ENCODE measurements at places on chromosomes 5 and 9.

- no peak for DNase-seq
Measured at GRCh38 chr5:15737871-15738664, 238.1 kb downstream of the FBXL7 start.

DNA sequence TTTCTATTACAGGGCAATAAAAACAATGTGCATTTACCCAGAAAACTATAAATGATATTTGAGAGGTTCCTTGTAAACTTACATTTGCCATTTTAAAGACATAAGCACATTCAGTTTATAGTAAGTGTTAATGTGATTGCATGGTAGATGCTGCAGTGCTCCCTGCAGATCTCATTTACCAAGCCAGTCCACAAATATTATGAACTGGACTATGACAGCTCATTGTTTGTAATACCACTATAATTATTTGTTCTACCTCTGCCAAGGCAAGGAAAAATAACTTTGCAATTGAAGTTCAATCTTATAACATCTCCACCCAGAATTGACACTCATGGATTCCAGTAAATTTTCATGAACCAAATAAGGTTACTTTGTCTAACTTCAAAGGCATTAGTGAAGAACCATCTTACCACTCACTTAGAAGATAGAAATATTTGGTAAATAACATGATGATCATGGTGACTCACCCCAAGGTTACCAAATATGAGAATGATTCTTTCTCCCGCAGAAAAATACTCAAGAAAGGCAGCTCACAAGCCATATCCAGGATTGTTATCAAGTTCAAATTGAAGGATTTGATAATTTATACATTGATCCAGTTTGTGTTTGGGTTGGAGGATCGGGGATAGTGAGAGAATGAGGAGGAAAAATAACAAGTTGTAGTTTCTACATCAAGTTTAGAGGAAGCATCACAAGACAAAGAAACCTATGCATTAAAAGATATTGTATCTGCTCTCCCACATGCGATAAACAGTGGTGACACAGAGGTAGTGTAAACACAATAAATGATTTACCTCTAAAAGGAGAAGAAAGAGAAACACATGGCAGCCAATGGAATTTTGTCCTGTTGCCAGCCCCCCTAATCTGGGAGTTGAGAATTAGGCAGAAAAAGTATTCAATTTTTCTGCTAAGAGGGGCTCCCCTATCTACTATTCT is 29.5 kb downstream of the CDH9 start:
- DNase-seq = no peak

- DNase-seq = no peak
Measured at GRCh38 chr9:37626708-37627292, 24.0 kb upstream of the FRMPD1 start.

GRCh38 chr9:123149067-123149466 is 115.6 kb downstream of the GPR21 start:
- DNase-seq = no peak

DNA sequence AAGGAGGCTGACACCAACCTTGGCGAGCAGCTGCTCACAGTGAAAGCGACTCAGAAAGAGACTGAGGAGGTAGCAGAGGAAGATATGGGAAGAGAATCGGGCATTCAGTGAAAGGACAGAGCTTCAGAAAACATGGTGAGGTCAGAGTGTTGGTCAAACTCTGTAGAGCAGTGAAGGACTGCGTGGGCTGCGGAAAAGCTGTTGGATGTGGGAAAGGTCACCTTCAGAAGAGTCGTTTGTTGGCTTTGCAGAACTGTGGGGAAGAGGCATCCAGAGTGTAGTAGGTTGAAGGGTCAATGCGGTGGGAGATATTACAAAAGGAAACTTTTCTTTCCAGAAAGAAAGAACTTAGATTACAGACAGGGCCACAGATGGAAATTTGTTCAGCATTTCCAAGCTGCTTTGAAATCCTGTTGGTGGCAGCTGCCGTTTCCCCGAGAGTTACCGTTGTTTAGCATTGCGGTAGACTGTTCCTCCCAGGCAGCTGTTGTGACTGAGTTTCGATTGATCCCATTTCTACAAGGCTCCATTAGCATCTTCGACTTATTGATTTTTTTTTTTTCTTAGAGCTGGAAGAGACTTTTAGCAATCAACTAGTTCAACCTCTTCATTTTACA is 58.3 kb upstream of the AFAP1L1 start:
- DNase-seq = no peak

GRCh38 chr5:173327948-173328843 is at the start of gene STC2:
Gene STC2, minus strand, starts transcription at chr5:173328414. Its CDS starts 221 bp downstream, at chr5:173328193.
- peak; percentile 46 for DNase-seq

- no peak for DNase-seq
Measured at GRCh38 chr9:109549386-109549785, 51.3 kb upstream of the PTPN3 start.

DNA sequence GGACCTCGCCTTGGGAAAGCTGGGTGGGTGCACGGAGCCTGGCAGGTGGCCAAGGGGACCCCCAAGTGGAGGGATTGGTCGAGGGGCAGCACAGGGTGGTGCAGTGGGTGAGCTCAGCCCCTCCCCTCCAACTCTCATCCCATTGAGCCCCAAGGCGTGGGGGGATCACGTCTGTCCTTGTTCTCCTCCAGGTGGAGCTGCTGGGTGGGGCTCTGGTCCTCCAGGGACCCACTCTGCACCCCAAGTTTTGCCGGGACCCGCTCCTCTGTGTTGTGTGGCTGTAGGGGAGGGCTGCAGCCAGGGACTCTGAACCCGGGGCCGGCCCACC is 3.6 kb upstream of the FUT7 start:
- no peak for DNase-seq

DNA sequence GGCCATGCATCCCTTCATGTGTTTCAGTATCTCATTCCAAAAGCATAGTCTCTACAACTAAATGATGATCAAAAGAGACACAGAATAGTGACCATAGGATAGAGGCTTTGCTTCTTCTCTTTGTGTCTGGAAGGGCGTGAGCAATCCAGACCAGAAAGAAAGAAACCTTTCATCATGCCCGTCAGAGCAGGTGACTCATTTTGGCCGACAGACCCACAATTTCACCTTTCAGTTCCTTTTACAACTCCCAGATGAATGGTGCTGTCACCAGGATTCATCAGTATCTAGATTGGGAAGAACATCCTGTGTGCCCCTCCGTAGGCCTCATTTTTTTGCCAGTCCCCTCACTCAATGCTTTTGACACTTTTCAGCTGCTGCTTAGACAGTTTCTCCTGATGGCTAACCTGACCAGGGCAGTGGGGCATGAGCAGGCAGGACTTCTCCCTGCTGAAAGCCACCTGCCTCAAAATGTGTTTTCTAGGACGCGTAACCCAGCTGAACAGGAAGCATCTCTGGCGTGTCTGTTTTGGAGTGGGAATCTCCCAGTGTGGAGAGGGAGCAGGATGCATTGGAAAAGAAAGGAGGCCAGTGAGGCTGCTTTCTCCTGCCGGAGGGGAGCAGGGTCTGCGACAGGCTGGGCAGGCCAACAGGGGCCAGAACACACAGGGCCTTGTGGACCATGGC is 21.2 kb downstream of the ABLIM3 start:
- DNase-seq = no peak

GRCh38 chr9:123353041-123353440 is 3.0 kb upstream of the CRB2 start:
- DNase-seq = no peak

DNA sequence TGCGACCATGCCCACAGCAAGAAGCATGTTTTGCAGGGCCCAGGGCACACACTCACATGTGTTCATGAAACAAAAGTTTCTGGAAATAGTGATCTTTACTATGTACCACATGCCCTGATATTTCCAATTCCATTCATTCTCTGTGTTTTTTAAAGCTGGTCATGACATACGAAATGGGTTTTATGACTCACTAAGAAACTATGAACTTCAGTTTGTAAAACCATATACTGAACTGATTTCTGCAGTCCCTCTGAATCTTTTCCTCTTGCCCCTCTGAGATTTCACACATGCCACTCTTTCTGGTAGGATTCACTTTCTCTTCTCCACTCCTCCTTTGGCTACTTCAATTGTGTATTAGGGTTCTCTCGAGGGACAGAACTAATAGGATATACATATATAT is 416.1 kb upstream of the TRPC7 start:
- DNase-seq = no peak

Data from stimulated activated CD4-positive, alpha-beta T cell treated with anti-CD3 and anti-CD28 coated beads, Interleukin-4, amount 100 ng/mL, for 24 hours (primary cell).